Stimulated activated CD4-positive, alpha-beta T cell treated with anti-CD3 and anti-CD28 coated beads, Interleukin-1b, Interleukin-23, amount 100 ng/mL, for 1 hour (primary cell): ENCODE measurements at places on chromosomes 7 and 10.

GRCh38 chr7:47153058-47153457, 428.9 kb downstream of the TNS3 start:
- DNase-seq = no peak

- DNase-seq = no peak
Observed at GRCh38 chr10:79384773-79385391, 37.6 kb downstream of the PPIF start.

- no peak for DNase-seq
Observed at GRCh38 chr10:77291596-77292505, 345.8 kb downstream of the KCNMA1 start.

DNA sequence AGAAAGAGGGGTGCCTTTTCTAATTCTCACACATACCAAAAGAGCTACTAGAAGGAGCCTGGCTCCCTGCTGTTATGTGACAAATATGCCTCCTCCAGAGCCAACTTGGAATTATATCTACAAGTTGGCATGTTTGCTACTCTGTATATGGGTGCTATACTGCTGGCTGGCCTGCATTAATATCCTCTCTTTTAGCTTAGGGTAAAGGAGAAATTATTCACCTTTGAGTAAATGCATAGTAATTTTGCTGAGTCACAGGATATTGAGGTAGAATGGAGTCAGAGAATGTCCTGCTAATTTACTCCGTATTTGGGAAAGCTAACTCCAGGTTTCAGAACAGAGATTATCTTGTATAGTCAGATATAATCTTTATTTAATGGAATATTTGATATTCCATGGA, 24.2 kb upstream of the LIPN start:
- no peak for DNase-seq

DNA sequence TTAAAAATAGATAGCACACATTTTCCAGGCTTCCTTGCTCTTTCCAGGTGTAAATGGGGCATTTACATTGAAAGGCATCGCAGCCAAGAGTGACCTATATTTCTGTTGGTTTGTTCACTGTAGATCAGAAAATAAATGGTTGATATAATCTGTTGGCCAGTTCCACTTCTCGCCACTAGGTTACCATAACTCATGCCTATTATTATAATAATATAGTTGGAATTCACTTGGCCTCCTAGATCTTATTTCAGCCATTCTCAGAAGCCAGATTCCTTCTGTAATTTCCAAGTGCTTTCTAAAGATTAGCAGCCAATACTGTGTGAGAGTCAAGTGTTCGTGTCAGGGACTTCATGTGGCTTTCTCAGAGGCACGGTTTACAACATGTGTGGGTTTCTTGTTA, 179.5 kb downstream of the DNAH11 start:
- DNase-seq = no peak

DNA sequence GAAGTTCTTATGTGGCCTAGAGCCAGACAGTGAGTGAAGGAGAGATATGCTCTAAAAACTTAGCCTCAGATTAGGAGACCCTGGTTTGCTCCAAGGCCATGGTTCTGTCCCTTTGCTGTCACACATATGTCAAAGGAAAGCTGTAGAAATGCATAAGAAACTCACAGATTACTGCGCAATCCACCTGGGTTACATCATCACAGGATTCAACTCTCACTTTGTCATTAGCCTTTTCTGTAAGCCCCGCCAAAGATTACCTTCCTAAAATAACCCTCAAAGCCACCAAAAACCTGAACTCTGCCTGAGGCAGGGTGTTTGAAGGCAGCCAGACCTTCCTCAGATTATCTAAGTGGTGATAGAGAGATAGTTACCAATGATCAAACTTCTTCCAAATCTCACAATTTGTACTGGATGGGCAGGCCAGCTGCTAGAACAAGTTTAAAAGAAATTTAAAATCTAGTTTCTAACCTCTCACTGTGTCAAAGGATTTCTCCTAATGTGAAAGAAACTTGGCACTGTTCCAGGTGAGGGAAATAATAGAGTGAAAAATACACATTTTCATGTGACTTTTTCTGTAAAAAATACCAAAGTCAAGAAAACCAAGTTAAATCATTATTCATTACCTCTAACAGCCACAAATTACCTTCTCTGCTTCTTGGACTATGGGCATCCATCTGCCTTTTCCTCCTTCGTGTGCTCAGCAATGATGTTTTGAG, 567.2 kb downstream of the SUGCT start:
- DNase-seq = no peak

DNA sequence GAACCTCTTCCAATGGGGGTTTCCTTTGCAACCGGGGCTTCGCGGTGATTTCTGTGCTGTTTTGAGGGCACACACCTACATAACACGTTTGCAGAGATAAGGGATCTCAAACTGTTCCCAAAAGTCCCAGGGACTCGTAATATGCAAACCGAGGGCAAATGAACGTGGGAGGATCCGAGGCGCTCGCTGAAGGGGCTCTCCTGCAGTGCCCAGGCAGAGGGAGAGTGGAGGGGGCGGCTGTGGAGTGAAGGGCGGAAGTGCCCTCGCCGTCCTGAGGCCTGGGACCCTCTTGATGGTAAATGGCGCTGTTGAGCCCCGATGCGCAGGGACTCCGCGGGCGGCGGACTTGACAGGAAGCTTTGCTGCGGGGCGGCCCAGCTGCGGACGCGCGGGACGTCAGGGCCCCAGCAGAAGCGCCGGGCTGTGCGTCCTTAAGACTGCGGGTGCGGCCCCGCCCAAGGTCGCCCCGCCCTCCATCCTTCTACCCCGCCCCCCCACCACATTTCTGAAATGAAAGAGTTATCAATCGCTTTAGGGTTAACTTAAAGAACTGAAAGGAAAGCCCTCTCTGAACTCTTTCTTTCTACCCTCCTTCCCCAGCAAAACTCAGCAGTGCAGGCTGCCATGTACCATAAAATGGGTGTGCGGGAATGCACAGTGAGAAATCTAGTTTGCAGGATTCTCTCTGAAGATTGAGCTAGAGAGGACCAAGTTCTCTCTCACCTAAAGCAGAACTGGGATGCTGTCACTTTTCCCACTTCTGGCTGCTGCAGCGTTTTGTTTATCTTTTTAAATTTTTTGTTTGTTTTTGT, 151.8 kb upstream of the YAE1 start:
- DNase-seq = peak; percentile 4

DNA sequence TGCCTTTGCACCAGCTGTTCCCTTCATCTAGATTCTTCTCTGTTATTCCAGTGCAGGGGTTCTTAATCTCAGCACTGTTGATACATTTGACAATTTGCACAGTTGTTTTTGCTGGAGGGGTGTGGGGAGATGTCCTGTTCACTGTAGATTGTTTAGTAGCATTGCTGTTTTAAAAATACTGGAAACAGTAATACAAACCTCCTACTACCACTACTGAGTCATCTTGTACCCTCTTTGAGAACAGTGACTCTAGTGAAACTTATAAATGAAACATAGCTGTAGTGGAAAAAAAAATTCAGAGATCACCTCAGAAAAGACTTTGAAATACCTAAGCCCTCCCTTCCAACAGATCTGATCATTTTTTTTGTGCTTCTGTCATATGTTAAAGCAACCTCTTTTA, 154.8 kb upstream of the TMEM196 start:
- no peak for DNase-seq

- no peak for DNase-seq
Observed at GRCh38 chr10:28434063-28434462, 98.9 kb upstream of the WAC start.

GRCh38 chr7:44236333-44236728, 35.6 kb downstream of the YKT6 start:
- DNase-seq = no peak

- DNase-seq = no peak
Observed at GRCh38 chr10:70267161-70267933, 16.5 kb downstream of the NPFFR1 start.

DNA sequence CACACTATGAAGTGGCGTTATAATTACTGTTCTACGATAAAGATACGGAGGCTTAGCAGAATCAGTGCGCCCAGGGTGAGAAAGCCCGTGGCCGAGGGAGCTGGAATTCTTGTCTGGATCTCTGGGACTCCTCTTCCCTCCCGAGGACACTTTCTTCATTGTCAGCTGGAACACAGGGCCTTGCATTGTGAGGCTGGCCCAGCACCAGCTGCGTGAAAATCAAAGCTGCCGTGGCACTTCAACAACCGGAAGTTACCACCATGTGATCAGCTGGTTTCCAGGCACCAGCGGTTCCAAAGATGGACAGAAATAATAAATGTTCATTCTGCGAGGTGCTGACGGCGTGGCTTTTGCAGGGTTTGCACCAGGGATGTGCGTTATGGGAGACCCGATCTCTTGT, 234.0 kb upstream of the PITRM1 start:
- DNase-seq = no peak

GRCh38 chr10:58982470-58983239, 193.8 kb upstream of the PHYHIPL start:
- no peak for DNase-seq

GRCh38 chr7:94228223-94228622, 166.5 kb upstream of the COL1A2 start:
- DNase-seq = no peak
